AG10803 (cell line): ENCODE measurements at places on chromosomes 1 and 21.
A peak's percentile ranks its signal among the peaks of the same experiment; 100 is the strongest.

- DNase-seq, result no peak
These were observed 11.5 kb upstream of the C1orf53 start for GRCh38 chr1:197890936-197891335.

- no peak for DNase-seq
These were observed 299.9 kb upstream of the PLXNA2 start for GRCh38 chr1:208544053-208544452.

DNA sequence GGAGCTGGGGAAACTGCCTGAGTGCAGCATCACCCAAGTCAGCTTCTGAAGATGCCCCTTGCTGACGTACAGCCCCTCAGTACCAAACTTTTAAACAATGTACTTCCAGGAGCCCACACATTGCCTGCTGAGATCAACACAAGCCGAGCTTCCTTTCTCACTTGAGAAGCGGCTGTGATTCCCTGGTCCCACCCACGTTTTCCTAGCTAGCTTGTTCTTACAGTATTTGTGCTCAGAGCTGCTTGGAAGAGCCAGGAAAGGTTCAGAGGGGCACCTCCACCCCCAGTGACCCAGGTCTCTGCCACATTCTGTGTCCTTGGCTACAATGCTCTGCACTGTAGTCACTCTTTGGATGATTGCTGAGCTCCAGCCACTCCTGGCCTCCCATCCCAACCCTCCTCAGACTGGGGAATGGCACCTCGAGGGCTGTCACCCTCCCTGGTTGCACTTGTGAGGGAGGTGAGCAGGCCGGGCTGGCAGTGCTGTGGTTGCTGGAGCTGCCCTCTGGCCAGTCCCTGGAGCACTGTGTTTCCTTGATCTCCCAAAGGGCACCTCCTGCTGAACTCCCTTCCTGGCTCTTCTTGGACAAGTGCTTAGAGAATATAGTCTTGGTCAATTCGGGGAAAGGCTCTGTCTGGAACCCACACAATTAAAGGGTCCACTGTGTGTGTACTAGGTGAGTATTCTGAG is 355.1 kb downstream of the AJAP1 start:
- DNase-seq, result no peak

GRCh38 chr1:160216301-160216700 is 11.1 kb downstream of the PEA15 start:
- DNase-seq, result no peak

DNA sequence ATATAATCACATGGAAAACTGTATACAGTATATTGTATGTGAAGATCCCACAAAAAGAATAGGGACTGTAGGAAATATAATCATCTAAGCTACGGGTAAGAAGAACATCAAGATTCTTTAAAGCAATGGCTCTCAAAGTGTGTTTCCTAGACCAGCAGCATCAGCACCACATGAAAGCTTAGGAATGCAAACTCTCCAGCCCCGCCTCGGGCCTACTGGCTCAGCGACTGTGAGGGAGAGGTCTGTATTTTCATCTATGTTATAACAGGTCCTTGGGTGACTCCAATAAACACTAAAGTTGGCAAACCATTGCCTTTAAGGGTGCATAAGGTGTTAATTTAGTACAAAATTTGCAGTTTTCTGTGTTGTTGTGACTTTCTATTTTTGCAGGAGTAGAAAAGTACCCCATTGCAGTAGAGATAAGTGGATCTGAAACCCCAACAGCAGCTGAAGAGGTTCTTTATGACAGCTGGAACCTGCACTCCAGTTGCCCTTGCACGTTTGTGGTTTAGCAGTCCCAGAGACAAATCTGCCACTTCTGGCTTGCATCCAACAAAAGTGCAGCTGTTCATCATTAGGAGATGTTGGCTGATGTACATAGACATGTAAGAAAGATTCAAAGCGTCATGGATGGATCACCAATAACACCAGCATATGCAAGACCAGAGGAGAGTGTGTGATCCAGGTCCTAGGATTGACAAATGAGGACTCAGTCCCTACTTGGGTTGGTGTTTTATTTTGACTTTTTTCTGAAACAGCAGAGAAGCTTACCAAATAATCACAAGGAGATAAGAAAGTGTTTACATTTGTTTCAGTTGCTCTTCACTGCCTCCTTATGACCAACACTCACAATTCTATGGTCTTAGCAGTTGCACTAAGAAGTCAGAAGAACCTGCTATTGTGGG is 15.9 kb upstream of the IFNAR1 start:
- DNase-seq, result peak; percentile 72

GRCh38 chr1:18464665-18465050 is 16.1 kb upstream of the KLHDC7A start:
- no peak for DNase-seq

DNA sequence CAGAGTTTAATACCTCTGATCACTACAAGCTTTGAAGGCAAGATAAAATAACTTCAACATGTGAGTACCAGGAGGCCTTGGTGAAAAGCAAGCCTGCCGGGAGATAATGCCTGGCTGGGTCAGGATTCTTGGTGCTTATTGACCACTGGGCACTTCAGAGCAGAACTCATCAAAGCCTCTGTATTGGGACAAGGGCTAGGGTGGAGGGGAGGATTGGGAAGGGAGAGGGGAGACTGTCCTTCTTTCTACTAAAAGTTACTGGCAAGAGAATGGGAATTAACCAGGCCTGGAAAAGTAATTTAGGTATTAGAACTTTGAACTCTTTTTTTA is 35.2 kb downstream of the NEK2 start:
- DNase-seq, result no peak

- DNase-seq, result no peak
These were observed 141.4 kb downstream of the DAB1 start for GRCh38 chr1:57282411-57282810.

GRCh38 chr1:54869173-54869851 is 17.7 kb downstream of the DHCR24 start:
- no peak for DNase-seq

DNA sequence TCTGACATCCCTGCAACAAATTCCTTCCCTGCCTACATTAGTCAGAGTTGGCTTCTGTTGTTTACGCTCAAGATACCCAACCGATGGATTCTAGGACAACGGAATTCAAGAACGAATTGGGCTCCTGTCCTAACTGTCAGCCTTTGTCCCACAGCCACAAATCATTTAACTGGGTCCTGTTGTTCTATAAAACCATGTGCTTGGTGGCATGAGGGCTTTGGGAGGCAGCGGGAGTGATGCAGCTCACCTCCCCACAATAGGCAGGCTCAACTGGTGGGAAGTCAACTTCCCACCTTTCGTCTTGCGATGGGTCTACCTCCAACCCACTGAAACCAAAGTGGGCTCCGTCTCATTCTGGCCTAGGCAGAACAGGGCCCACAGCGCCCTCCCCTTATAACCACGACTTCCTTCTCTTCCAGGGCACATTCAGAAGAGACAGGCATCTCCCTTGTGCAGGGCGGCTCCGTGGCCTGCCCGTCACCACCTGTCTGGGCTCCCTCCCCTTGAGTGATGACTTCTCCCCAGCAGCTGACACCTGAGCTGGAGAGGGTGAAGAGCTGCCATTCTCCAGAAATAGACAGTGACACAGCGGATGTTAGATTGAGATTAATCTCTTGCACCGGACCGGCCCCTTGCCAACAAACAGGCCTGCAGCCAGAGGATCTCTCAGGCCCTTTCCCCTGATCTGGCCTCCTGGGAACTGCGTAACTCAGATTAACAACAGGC is 26.5 kb downstream of the LRRC38 start:
- DNase-seq, result no peak
